ENCODE measurements at places on chromosomes 4 and X. TPM values are rescaled to one million over a fixed set of nuclear protein-coding genes. Genes with fewer than 3 reads are reported as not detected.

GRCh38 chrX:617401-617800 is 13.2 kb upstream of the SHOX start:
- H3K27me3 ChIP-seq = no peaks in the 10 kb centered on the region
- no peak overlapping the region for H3K27ac ChIP-seq
- H3K36me3 ChIP-seq = no peaks in the 10 kb centered on the region
- no peak for DNase-seq
- H3K4me3 ChIP-seq = no peak overlapping the region

DNA sequence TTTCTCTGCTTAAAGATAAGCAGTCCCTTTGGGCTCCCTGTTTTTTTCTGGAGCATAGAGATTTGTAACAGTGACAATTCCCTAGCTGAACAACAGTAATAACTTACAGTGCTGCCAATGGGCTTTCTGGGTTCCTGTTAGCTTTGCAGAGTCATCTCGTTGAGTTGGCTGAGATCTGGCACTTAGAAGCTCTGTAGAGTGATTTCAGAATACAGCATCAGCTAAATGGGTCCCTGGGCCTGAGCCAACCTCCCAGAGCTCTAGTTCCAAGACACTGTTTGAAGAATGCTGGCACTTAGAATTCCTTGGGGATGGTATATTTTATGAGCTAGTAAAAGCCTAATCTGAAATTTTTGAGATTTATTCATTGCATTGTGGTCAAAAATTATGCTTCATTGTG is 43.5 kb upstream of the SERTM2 start:
- no peaks in the 10 kb centered on the region for H3K36me3 ChIP-seq
- DNase-seq = peak; percentile 15
- H3K4me3 ChIP-seq = no peak overlapping the region
- H3K4me1 ChIP-seq = no peaks in the 10 kb centered on the region
- H3K27ac ChIP-seq = no peak overlapping the region
- H3K27me3 ChIP-seq = no peaks in the 10 kb centered on the region

- H3K27me3 ChIP-seq = no peaks in the 10 kb centered on the region
- no peaks in the 10 kb centered on the region for H3K4me1 ChIP-seq
- no peak overlapping the region for H3K27ac ChIP-seq
- no peaks in the 10 kb centered on the region for H3K36me3 ChIP-seq
Observed at GRCh38 chrX:38099688-38100087, 93.3 kb downstream of the SYTL5 start.

GRCh38 chrX:41922431-41923151 is 763 bp downstream of the CASK start:
- H3K27ac ChIP-seq = peak overlapping the region; percentile 78
- H3K4me3 ChIP-seq = peak overlapping the region; percentile 73
- no peaks in the 10 kb centered on the region for H3K4me1 ChIP-seq
- peak; percentile 25 for DNase-seq
- H3K27me3 ChIP-seq = no peaks in the 10 kb centered on the region
- H3K36me3 ChIP-seq = no peaks in the 10 kb centered on the region

DNA sequence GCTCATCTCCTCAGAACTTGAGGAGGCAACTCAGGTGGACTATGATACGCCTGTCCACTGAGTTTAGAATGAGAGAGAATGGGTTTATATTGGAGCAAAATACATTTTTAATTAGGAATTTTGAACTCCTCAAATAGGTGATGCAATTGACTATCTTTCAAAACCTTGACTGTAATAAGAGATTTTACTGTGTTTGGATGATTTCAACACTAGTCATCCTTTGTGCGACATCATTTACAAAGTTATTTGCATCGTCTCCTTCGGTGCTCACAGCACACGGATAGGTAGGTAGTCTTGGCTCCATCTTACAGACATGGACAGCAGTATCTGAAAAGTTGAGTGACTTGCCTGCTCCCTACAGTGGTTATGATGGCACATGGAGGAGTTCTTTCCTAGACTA is 67.0 kb downstream of the AASDH start:
- no peaks in the 10 kb centered on the region for H3K27me3 ChIP-seq
- H3K4me1 ChIP-seq = no peaks in the 10 kb centered on the region
- H3K36me3 ChIP-seq = no peaks in the 10 kb centered on the region
- no peak for DNase-seq

DNA sequence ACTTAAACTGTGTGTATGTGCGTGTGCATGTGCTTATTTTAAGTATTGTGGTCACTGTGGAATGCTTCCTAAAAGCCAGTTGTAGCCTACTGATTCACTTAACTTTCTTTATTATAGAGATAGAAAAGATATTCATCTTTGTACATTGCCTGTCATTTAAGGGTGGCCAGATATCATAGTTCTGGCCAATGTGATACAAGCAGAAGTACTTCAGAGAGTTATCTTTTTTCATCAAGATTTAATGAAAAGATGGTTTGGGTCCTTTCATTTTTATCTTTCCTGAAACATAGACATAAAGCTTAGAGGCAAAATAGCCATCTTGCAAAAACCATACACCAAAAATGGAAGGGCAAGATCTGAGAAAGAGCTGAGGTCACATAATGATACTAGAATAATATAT is 744.7 kb upstream of the ADGRL3 start:
- H3K27ac ChIP-seq = no peak overlapping the region
- H3K4me1 ChIP-seq = no peaks in the 10 kb centered on the region
- no peaks in the 10 kb centered on the region for H3K27me3 ChIP-seq
- no peaks in the 10 kb centered on the region for H3K36me3 ChIP-seq
- H3K4me3 ChIP-seq = no peak overlapping the region

GRCh38 chr4:38914854-38915253 is 47.2 kb downstream of the FAM114A1 start:
- H3K27ac ChIP-seq = no peak overlapping the region
- H3K27me3 ChIP-seq = no peaks in the 10 kb centered on the region
- peaks cover 98% of the 10 kb centered on the region for H3K36me3 ChIP-seq
- DNase-seq = no peak

- H3K36me3 ChIP-seq = no peaks in the 10 kb centered on the region
- no peak overlapping the region for H3K27ac ChIP-seq
- no peaks in the 10 kb centered on the region for H3K4me1 ChIP-seq
Observed at GRCh38 chr4:26191353-26191752, 129.5 kb upstream of the RBPJ start.

GRCh38 chrX:98111684-98112083 is 1228.0 kb downstream of the RPA4 start:
- H3K36me3 ChIP-seq = no peaks in the 10 kb centered on the region
- no peak overlapping the region for H3K4me3 ChIP-seq
- no peak overlapping the region for H3K27ac ChIP-seq
- no peaks in the 10 kb centered on the region for H3K4me1 ChIP-seq

FABP2 gene
- total RNA-seq = not detected

GPR119 gene
- not detected for total RNA-seq

SH3BP2 gene
- 14.0 TPM for total RNA-seq

CFAP47 gene
- not detected for total RNA-seq

All from psoas muscle (tissue), 8 donors.